Psoas muscle (tissue), 8 donors: ENCODE measurements at places on chromosomes 1 and 21. TPM values are rescaled to one million over a fixed set of nuclear protein-coding genes. Genes with fewer than 3 reads are reported as not detected.

The WDR26 gene
- 82.4 TPM for total RNA-seq

- DNase-seq = no peak
These were observed 140.2 kb upstream of the HOOK1 start for GRCh38 chr1:59674595-59674994.

GRCh38 chr1:32902535-32902920 lies 1.3 kb upstream of the TMEM54 start:
- DNase-seq = no peak

DNA sequence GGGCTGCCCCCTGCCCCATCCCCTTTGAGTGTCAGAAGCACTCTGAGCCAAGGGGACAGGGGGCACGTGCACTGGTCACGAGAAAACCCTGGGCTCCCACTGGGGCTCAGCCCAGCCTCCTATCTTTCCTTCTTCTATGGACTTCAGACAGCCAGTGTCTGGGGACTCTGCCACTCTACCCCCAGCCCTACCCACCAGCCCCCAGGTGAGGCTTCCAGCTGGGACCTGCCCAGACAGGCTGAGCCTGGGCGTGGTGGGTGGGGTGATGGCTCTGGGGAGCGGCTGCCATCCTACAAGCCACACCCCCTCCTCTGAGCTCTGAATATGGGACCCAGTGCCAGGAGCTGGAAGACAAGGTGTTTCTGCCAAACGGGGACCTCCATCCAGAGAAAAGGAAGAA lies 8.0 kb upstream of the SFN start:
- DNase-seq = no peak

The RGS4 gene
- total RNA-seq = 0.69 TPM

DNA sequence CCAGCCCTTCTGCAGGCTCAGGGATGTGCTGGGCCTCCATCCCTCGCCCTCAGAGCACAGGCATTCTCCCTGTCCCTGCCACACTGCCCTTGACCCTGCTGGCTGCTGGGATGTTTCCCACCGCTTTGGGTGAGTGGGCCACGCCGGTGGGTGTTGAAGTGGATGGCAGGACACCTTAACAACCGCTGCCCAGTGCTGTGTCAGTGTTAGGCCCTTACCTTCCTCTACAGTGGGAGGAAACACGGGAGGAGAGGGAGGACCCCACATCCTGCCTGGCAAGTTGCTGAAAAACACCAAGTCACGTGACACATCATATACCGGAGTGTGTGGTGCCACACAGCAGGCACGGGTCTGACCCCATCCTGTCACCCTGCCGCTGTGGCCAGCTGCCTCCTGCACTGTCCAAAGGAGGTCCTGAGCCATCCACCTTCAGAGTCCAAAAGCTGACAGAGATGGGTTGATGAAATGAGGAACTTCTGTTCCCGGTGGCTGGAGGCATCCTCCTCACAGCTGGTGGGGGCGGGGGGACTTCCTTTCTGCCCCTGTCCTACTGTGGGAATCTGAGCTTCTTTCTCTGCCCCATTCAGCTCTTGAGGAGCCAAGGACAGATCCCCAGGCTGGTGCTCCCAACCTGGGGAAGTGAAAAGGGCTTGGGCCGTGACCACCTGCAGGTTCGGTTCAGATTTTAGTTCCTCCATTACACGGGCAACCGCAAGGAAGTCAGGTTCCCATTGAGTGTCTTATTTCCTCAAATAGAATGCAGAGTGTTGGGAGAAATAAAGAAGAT lies 3.2 kb upstream of the THEMIS2 start:
- DNase-seq = peak; percentile 52

DNA sequence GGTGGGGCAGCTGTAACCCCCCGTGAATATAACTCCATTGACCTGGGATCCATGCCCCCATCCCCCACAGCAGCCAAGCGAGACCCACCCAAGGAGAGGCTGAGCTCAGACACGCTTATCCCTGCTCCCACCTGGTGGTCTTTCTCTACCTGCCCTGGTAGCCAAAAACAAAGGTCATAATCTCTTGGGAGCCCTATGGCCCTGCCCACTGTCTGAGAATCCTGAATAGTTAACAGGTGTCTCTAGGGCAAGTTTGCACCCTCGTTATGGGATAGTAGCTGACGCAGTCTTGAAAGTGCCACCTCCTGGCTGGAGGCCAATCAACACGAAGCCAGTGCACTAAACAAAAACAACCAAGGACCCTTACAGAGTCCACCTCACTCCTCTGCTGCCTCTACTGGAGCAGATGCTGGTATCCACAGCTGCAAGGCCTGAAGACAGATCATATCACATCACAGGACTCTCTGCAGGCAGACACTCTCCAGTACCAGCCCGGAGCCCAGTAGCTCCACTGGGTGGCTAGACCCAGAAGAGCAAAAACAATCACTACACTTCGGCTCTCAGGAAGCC lies 134.3 kb upstream of the C1orf174 start:
- DNase-seq = no peak

- no peak for DNase-seq
These were observed 252.4 kb downstream of the FGGY start for GRCh38 chr1:59549066-59549837.

The C4BPA gene
- total RNA-seq = not detected
